ENCODE measurements at places on chromosomes 1 and 21.

GRCh38 chr1:85047144-85047471 is 1.2 kb downstream of the MCOLN3 start:
- DNase-seq = no peak

GRCh38 chr1:204456826-204457442 is 37.7 kb downstream of the PIK3C2B start:
- no peak for DNase-seq

DNA sequence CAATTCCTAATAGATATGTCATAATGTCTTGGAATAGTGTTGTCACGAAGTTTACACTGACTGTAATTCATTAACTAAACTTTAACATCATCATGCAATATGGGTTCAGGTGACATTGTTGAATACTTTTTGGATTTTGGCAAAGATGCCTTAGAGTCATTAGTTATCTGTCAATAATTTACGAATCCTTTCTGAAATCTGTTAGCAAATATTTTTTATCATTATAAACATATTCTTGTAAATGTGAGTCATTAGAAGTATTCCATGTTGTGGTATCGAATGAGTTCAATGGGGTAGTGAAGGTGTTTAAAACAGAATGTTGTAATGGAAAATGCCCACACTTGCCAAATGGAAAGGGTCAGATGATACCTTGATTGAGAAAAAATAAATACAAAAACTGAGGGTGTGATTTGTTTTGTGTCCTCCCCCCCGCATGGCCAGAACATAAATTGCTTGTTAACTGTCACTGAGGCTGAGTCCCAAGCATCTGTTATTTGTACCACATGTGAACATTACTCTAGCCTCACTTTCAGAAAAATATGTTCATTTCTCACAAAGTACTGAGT is 5.2 kb upstream of the NR5A2 start:
- no peak for DNase-seq

- no peak for DNase-seq
Observed at GRCh38 chr1:201647722-201648065, 108.8 kb downstream of the NAV1 start.

DNA sequence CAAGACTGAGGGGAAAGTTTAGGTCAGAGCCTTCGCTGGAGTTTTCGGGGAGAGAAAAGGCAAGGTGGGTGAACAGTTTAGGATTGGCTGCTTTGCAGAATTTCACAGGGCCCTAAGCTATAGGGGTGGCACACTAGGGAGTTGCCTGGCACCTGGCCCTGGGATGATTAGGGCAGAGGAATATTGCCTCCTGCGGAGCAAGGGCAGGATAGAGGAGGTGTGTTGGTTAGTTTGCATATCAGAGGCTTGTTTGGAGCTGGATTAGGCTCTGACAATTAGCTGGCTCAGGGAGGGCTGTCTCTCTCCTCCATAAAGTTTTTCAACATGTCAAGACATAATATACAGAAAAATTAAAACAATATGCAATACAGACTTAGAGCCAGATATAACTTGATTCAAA is 436.4 kb downstream of the DISC1 start:
- DNase-seq = no peak

DNA sequence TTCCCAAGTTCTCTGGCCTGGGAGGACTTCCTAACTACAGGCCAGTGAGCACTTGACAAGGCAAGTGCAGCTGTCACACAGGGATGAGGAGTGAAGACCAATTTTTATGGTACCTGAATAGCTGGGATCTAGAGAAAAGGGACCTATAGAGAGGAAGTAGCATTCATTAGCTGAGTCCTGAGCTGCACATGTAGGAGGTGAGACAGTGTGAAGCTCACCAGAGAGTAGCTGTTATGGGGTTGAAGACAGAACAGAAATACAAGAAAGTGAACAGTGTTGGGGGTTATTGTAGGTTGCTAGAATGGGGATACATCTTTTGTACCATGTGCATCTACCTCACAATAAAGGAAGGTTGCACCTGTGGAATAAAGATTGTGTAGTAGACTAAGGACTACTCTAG is 37.7 kb upstream of the PYHIN1 start:
- DNase-seq = no peak

GRCh38 chr1:226806988-226807387 is 63.4 kb upstream of the PSEN2 start:
- no peak for DNase-seq

DNA sequence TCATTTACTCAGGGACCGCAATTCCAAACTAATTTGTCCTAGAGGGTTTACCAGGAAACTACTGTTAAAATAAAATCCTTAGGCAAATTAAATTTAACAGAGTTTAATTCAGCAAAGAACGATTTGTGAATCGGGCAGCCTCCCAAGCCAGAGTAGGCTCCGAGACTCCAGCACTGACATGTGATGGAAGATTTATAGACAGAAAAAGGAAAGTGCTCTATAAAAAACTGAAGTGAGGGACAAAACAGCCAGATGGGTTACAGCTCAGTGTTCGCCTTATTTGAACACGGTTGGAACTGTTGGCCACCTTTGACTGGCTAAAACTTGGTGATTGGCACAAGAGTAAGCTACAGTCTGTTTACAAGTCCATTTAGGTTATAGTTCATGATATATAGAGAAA is 35.2 kb upstream of the RCSD1 start:
- no peak for DNase-seq

GRCh38 chr1:193448682-193449461 is 262.5 kb upstream of the B3GALT2 start:
- DNase-seq = no peak

GRCh38 chr1:180925471-180926051 is 12.9 kb downstream of the KIAA1614 start:
- no peak for DNase-seq

- no peak for DNase-seq
Observed at GRCh38 chr1:27658951-27659496, 13.0 kb downstream of the IFI6 start.

GRCh38 chr1:109114342-109114674 is 393 bp downstream of the ELAPOR1 start:
- DNase-seq = no peak

DNA sequence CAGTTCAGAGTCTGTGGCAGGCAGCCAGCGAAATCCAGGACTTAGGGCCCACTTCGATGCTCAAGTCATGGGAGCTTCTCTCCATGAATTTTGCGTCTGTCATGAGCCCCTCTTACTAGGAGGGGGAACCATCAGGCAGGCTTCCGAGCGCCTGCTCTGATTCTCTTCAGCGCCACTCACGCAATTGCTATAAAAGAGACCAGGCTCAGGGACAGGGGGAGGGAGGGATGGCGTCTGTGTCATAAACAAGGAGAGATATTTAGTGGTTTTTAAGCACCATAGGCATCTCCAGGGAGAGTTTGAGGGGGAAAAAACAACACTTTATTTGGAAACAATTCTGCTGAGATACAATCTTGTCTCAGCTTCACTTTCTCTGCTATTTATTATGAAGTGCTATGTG is 60.6 kb downstream of the NAV1 start:
- DNase-seq = peak; percentile 28

DNA sequence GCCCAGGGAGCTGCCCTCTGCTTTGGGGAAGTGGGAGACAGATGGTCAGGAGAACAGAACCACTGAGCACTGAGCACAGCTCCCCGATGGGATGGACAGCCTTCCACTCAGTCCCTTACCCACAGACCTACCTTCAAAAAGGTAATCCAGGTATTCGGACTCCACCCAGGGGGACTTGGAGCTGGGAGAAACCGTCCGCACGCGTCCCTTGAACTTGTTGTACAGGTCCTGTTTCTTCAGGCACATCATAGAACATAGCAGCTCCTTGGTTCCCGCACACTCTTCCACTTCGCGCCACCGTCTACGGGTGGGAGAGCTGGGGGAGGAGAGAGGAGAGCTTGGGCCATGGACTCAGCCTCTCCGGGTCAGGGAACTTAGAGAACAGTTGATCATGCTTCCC is 17.8 kb downstream of the IFNLR1 start:
- DNase-seq = no peak

DNA sequence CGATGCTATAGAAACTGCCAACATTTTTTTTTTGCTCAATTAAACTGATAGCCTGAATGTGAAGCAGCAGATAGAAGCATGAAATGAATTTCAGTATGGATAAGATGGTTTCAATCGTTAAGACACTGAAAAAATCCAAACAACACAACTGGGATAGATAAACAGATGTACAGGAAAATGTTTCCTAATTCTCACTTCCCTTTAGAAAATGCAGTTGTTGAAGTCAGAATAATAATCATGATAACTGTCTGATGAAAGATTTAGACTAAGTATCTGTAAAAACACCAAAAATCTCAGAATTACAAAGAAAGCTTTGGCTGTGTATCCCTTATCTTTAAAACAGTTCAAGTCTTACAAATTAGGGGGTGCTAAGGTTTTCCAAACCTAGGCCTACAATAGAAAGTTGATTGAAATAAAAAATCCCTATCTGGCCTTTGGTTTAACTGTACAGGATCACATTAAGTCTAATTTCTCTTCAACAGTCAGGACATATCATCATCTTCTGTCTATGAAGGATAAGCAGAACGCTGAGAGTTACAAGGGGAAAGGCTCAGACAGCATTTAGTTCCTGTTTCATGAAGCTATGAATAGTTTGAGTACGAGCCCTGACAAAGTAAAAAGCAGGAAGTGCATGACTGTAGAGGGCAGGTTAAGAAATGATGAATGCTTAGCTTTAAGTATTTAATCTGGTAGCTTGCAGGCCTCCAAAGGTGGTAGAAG is 203.2 kb downstream of the APP start:
- no peak for DNase-seq

DNA sequence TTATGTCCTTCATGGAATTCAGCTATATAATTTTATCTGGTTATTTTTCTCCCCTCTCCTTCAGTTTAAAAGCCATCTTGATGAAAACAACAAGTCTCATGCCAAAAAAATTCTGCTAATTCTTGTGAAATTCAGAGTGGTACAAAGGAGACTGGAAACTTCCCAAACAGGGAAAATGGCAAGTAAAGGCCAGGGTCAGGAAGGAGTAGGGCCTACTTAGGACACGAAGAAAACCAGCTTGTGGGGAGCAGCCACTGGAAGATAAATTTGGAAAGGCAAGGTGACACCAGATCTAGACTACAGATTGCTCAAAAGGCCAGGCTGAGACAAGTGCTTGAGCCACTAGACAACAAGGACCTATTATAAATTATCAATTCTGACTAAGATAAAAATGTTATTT is 6.4 kb downstream of the TSTD1 start:
- no peak for DNase-seq

GRCh38 chr1:62229468-62229867 is 34.8 kb downstream of the L1TD1 start:
- no peak for DNase-seq

- DNase-seq = peak; percentile 45
Observed at GRCh38 chr1:53395671-53396215, 63.5 kb upstream of the DMRTB1 start.

- no peak for DNase-seq
Observed at GRCh38 chr21:43290421-43291346, 121.9 kb downstream of the CRYAA start.

GRCh38 chr1:179550746-179551682 is 24.7 kb downstream of the NPHS2 start:
- DNase-seq = peak; percentile 75

DNA sequence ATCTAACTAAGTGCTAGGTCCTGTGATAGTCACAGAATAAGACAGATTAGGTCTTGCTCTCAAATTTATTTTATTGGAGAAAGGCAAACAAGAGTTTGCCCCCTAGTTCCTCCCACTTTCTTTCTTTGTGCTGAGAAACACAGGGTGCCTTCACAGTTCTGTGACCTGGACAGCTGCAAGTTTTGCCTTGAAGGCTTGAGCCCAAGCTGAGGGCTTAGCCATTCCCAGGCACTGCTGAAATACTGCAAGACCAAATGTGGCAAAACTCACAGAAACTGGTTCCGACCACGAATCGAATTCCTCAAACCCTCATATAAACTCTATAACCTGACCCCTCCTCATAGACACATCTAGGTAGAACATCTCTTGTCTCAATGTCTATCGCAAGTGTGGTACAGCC is 227.9 kb downstream of the RERE start:
- no peak for DNase-seq

- DNase-seq = peak; percentile 3
Observed at GRCh38 chr1:157626099-157626498, 28.2 kb upstream of the FCRL4 start.

DNA sequence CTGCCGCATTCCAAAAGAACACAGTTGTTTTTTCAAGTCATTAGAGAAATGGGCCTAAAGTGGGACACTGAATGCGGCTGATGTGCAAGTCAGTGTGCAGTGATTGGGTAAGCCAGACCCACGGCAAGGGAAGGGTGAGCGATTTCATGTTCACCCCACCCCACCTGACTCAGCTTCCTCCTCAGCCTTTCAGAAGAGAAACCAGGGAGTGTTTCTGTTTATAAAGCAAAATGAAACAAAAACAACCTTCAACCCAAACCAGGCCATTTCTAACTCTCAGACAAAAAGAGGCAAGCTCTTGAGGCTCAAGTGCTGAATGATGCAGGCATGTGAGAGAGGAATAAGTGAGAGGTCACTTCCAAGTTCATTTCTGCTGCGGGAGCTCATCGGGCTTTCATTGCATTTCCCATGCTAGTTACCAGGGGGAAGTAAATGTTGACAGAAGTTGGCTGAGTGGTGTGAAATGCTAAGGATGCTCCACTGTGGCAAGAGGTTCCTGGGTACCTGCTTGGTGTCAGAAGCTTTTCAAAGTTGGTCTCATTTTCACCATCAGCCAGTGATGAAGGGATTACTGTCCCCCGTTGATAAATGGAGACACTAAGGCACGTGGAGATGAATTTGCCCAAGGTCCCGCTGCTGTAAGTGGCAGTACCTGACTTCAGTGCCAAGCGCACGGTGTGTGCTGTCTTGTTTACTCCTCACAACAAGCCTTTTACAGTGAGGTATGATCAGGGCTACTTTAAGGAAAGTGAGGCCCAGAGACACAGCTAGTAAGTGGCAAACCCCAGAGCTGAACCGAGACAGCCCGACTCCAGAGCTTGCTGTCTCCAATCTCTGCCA is 29.1 kb downstream of the STPG1 start:
- DNase-seq = no peak

DNA sequence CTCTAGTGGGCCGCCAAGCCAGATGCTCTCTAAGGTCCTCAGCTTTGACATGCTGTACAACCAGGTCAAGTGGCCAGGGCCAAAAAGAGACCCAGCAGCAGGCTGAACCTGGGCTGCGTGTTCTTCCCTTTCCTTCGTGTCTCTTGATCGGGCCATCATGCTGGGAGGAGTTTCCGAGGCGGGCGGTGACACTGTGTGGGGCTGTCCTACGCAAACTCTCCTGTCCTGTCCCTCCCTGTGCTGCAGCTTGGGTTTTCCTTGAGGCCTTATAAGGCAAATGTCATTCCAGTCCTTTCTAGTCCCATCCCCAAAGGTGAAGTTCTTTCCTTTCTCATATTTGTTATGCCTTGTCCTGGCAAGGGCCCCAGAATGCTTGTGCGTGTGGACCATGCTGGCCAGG is 56.7 kb downstream of the ARHGEF10L start:
- DNase-seq = no peak

- DNase-seq = no peak
Observed at GRCh38 chr1:154682254-154682653, 74.3 kb upstream of the ADAR start.

- DNase-seq = no peak
Observed at GRCh38 chr21:36350282-36350910, 30.4 kb downstream of the MORC3 start.

DNA sequence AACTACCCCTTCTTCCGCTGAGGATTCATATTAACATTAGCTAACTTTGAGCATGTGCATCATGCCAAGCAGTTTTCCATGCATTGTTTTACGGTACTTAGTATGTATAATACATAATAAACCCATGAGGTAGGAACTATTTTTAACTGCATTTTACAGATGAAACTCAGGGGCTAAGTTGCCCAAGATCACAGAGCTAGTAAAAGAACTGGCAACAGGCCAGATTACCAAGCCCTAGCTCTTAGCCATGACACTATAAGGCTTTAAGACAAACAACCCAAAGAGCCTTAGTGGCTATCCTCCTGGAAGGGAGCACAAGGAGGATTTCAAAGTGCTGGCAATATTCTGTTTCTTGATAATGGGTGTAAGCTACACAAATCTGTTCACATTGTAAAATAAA is 6.1 kb downstream of the AK2 start:
- no peak for DNase-seq

Measured in NCI-H1436 (cell line).